NCI-H2081 (cell line): ENCODE measurements at places on chromosomes 6 and 20.

DNA sequence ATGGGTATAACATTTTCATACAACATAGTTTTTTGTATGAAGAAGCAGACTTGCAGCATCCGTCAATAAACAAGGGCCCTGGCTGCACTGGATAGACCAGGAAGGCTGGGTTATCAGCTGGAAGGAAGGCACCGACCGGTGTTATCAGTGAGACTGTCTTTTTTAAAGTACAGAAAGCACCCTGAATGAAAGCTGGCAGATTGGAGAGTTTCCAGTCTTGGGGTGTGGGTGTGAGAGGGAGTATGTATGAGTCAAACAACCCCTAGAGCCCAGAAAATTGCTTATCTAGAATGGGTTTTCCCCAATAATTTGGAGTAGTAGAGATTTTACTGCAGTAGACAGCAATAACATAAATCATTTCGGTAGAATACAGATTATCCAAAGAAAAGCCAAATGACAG, 42.4 kb downstream of the TXLNB start:
- no peak for DNase-seq

DNA sequence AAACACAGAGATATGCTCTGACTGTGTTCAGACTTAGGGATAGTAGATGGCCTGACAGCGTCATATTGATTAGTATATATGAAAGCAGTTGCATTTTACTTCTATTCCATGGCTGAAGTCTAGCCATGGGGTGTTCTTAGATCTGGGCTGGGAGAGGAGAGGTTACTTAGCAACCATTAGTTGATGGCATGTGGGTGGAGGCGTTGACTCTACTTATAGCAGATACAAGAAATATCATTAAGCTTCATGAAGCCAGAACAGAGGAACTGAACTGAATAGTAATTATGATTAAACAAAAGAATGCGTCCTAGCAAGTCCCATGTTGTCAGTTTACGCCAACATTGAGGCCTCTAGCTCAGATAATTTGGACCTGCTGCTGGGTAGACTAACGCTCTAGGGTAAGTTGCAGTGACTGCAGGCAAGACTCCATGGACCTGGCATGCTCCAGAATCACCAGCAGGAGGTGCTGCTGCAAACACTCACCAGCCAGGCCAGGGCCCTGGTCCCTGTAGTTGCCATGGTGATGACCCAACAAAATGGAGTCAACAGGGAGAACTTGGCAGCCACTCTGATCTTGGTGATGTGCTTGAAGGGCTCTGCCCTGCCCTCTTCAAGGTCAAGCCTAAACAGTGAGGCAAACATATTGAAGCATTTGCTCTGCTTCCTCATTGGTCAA, 477.3 kb downstream of the PREX1 start:
- no peak for DNase-seq

DNA sequence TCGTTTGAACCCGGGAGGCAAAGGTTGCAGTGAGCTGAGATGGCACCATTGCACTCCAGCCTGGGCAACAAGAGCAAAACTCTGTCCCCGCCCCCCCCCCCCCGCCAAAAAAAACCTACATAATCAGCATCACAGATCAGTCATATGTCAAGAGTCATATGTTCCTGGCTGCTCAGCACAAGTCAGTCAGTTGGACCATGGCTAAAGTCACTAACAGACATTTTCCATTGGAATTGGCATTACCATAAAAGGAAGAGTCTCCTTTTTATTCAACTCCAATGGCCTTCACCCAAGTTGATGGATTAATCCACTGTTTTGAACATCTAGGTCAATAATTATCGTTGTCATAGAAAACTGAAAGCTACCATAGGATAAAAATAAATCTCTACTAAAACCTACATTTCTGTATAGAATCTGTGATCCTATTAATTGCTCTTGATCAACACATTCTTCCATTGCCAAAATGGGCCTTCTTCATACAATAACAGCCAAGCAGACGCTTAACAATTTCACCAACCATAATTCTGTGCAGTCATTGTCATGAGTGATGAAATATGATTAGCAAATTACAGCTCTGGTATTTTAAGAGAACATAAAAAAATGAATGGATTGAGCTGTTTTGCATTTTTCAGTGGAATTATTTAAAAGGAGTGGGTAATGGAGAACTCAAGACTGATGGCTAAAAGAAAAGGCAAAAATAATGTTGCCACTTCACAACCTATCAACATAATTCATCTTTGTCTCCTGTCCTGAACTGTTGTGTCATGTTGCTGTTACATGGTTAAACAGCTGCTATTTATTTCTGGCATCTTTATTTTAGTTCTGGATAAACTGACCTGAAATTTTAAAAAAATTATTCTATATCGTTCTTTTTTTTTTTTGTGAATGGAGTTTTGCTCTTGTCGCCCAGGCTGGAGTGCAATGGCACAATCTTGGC, 555.5 kb upstream of the JARID2 start:
- DNase-seq, result no peak

- no peak for DNase-seq
Measured at GRCh38 chr20:35003211-35004031, 47.8 kb downstream of the MYH7B start.

- no peak for DNase-seq
Measured at GRCh38 chr6:119347466-119348095, 2.0 kb downstream of the MAN1A1 start.

DNA sequence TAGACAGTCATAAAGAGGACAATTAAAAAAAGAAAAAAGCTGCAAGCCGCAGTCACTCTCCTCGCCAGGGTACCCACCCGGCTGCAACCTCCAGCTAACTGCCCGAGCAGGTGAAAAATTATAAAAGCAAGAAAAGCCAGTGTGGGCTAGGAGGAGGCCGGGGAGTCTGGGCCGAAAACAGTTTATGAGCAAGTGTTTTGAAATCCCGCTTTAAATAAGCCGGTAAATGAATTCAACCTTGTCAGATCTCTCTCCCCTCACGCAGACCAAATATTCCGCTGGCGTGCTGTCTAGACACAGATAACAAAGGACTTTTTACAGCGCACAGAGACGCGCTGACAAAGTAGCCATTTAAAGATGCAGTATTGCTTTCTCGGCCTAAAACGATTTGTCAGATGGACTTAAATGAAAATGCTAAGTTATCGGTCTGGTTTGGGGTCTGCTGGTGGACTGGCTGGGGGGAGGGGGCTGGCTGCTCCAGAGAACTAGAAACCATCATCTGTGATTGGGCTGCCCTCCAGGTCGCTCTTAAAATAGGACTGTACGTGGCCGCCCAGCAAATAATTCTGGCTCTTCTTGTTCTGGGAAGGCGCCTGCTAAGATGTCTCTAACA, 24.6 kb downstream of the PMEPA1 start:
- DNase-seq, result no peak

GRCh38 chr20:41048461-41049301, 20.1 kb downstream of the TOP1 start:
- no peak for DNase-seq

GRCh38 chr6:81413306-81413705, 339.2 kb downstream of the TENT5A start:
- DNase-seq, result no peak

- DNase-seq, result no peak
Measured at GRCh38 chr20:53757472-53757913, 163.9 kb upstream of the ZNF217 start.

DNA sequence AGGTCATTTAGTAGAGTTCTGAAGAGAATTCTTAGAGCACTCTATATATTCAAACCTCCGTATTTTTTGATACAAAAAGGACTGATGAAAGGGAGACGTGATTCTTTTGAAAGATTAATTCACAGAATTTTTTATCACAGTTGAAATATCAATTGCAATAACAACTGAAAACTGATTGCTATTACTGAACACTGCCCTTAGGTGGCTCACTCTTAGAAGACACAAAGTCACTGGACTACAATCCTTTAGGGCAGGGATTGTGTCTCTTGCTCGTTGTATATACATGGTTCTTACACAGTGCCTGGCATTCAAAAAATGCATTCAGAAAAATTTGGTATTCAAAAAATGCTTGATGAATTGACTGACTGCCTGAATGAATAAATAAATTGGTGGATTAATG, 17.1 kb upstream of the CALHM6 start:
- DNase-seq, result no peak

GRCh38 chr20:12237772-12238171, 320.1 kb downstream of the BTBD3 start:
- DNase-seq, result no peak

- DNase-seq, result no peak
Measured at GRCh38 chr6:90076511-90077415, 182.5 kb downstream of the GJA10 start.

GRCh38 chr6:50093116-50093937, 43.6 kb upstream of the DEFB112 start:
- DNase-seq, result no peak

GRCh38 chr6:130771741-130772140, 55.5 kb upstream of the SMLR1 start:
- no peak for DNase-seq

- peak; percentile 48 for DNase-seq
Measured at GRCh38 chr20:47262365-47263013, 94.0 kb downstream of the ZMYND8 start.

DNA sequence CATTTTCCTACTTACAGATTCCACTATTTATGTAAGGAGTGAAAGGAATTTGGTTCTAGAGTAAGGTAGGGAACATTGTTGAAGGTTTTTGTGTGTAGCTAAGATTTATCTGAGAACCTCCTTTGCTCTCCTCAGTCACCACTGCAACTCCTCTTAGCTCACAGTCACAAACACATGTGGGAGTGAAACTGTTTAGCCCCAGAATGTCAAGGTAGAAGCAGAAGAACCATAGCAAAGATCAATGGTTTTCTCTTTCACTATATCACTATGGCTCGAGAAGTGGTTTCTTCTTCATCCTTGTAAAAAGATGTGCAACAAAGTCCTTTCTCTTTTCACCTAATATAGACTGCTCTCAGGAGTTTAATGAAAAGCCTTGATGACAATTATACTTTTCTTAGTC, 6.5 kb upstream of the DEFB112 start:
- no peak for DNase-seq

- DNase-seq, result peak; percentile 88
Measured at GRCh38 chr20:47360297-47361056, 4.0 kb upstream of the ZMYND8 start.

DNA sequence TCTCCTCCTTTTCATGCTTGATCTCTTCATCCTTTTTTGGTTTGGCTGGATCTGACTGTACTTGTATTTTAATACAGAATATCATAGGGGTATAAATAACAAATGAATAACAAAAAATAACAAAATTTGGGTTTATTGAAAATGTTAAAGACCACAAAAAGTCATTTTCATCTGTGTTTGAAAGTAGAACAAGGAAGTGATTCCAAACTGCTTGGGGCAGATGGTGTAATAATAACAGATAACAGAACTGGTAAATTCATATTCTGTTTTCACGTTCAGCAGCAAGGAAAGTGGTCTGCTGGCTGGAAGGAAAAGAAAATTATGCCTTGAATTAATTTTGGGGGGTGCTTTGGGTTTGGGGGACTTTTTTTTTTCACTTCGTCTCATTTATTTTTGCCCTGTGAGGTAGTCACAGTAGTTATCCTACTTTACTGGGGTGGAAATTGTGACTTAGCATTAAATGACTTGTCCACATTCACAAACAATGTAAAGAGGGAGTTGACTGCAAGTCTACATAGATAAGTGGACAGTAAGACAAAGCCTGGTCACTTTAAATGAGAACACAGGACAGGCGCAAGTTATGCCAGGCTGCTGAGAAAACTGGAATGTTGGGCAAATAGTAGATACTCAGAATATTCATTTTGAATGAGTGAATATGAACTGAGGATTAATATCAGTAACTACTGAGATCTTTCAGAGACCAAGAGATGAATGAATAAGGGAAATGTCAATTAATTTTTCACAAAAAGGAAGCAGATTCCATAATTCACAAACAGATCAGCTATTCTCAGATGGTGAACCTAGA, 193.9 kb upstream of the CITED2 start:
- no peak for DNase-seq

DNA sequence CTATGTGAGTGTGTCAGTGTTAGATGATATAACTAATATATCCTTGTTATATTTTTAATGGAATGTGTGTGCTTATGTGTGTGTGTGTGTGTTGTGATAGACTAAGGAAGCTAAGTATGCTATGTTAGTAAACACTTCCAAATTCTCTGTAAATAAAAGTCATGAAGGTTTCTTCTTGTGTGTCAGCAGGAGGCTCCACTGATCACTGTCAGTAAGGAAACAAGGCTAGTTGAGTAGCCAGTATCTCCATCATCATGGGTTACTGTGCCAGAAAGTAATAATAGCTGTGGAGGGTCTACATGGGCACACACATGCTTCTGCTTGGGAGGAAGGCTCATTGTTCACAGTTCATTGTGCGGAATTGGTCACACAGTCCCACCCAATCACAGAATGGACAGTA, 302.8 kb upstream of the RNF217 start:
- DNase-seq, result no peak

DNA sequence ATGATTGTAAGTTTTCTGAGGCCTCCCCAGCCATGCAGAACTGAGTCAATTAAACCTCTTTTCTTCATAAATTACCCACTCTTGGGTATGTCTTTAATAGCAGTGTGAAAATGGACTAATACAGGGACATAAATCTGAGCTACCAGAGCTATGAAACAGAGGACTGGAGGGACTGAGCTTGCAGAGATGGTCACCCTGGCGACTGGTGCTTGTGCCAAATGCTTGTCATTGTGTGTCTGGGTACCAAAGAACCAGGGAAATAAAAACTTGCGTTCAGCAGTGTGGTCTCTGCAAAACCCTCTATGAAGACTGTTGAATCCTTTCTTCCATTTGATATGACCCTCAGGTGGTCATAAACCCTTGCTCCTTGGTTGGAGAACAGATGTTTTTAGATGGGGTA, 105.1 kb upstream of the PRL start:
- DNase-seq, result no peak

DNA sequence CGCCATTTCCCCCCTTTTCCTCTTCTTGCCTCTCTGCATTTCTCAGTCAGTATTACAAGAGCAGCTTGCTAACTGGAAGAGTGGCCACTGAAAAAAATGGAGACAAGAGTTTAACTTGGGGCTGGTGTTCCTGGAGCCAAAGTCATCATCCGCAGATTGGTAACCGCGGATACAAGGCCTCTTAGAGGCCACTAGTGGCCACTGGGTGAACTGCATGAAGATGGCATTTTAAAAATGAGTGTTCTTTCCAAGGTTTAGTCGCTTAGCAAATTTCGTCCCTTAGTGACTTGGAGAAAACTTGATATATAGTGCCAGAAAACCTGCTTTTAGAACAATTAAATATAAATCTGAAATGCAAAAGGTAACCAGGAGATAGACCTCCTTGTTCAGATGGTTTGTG, 4.8 kb downstream of the F13A1 start:
- DNase-seq, result peak; percentile 41
